ENCODE measurements at places on chromosomes 5 and 9. TPM values are rescaled to one million over a fixed set of nuclear protein-coding genes. Genes with fewer than 3 reads are reported as not detected.

PCDHGA9 gene
- total RNA-seq: 0.08 TPM

ZNF879 gene
- total RNA-seq: 7.2 TPM

VCAN gene
- 0.05 TPM for total RNA-seq

ARSI gene
- not detected for total RNA-seq

FAM151B gene
- total RNA-seq: not detected

GABRA1 gene
- not detected for total RNA-seq

KIF2A gene
- 135 TPM for total RNA-seq

BTNL3 gene
- not detected for total RNA-seq

PCDHB16 gene
- not detected for total RNA-seq

PRELID1 gene
- 107 TPM for total RNA-seq

LCN9 gene
- not detected for total RNA-seq

MYOZ3 gene
- total RNA-seq: not detected

OMD gene
- total RNA-seq: not detected

FASTKD3 gene
- 11.0 TPM for total RNA-seq
